ENCODE measurements at places on chromosomes 7 and 10.

GRCh38 chr7:37027557-37028341 is 303.5 kb upstream of the AOAH start:
- no peak for DNase-seq

DNA sequence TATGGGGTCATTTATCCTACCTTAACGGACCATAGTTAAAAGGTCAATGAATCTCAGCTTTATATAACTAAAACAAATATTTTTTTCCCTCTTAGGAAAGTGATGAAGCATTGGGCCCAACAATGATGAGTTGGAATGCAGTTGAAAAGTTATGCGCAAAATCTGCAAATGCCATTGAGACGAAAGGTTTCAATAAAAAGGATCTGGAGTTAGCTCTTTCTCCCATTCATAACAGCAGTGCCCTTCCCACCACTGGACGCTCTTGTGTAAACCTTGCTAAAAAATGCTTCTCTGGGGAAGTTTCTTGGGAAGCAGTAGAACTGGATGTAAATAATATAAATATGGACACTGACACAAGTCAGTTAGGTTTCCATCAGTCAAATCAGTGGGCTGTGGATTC is 14.7 kb downstream of the MASTL start:
- DNase-seq, result no peak

DNA sequence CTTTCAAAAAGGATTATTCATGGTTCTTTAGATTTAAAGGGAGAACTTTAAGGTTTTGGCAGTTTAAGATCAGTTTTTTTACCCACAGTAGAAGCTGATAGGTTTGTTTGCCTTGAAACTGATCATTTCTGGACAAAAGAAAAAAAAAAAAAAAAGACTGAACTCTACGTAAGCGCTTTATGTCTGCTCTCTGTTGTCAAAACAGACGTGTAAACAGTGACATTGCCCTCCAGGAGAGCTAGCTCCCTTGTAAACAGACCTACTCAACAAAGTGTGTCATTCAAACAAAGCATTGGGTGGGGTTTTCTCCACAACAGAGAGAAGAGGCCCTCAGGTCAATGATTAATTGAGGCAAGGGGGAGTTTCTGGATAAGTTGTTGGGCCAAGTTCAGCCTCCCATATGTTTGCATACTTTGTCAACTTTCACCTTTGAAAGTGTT is 568.1 kb upstream of the LRRN3 start:
- no peak for DNase-seq

- DNase-seq, result no peak
These were observed 248.6 kb downstream of the GPAM start for GRCh38 chr10:111934931-111935330.

- peak; percentile 80 for DNase-seq
These were observed at the start of gene TRAPPC14 for GRCh38 chr7:100158229-100159098. TSS of gene TRAPPC14 (minus strand) at chr7:100158723. CDS start at chr7:100158499, 224 bp downstream.

DNA sequence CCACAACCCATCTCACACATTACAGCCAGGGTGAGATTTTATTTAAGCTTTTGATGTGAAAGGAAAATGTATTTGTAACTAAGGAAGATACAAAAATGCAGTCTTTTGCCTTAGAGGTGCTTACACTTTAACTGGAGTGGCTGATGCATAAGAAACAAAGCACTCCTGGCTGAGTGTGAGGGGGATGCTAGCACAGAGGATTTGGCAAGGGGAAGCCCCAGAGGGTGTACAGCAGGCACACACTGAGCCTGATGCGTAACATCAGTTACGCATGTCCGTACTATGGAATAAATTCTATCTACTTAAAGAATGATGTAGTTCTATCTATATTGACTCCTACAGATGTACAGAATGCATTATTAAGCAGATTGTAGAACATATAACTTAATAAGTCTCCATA is 17.8 kb downstream of the GIMAP8 start:
- DNase-seq, result no peak

DNA sequence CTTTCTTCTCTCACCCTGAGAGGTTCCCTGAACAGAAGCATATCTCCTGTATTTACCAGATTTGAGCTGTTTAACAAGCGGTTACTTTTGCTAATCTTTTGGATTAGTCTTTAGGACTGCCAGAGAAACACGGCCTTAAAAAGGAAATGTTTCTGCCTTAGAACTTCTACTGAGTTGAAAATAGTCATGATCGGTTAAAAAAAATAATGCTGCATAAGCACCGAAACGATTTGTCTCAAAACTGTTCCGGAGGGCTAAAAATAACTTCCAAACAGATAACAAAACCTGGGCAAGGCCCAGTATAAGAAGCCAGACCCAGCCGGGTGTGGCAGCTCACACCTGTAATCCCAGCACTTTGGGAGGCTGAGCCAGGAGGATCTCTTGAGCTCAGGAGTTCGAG is 43.3 kb upstream of the CYTH3 start:
- DNase-seq, result no peak

GRCh38 chr10:74117738-74118137 is 32.9 kb downstream of the AP3M1 start:
- no peak for DNase-seq

- no peak for DNase-seq
These were observed 1004.0 kb upstream of the C7orf33 start for GRCh38 chr7:147586526-147586925.

DNA sequence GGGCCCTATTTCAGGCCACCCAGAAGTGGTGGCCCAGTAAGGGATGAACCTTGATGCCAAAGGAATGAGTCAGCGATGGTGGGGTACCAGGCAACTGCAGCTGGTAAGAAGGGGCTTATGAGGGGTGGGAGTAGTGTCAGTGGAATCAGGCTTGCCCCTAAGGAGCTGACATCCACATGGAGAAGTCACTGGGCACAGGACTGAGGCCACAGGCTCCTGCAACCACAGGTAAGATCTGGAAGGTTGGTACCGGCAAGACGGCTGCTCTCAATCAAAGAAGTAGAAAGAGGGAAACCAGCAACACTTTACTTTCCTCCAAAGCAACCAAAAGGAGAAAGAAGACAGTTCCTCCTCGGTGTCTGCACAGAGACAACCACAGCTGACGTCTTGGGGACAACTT is 2.5 kb downstream of the GCK start:
- DNase-seq, result no peak

DNA sequence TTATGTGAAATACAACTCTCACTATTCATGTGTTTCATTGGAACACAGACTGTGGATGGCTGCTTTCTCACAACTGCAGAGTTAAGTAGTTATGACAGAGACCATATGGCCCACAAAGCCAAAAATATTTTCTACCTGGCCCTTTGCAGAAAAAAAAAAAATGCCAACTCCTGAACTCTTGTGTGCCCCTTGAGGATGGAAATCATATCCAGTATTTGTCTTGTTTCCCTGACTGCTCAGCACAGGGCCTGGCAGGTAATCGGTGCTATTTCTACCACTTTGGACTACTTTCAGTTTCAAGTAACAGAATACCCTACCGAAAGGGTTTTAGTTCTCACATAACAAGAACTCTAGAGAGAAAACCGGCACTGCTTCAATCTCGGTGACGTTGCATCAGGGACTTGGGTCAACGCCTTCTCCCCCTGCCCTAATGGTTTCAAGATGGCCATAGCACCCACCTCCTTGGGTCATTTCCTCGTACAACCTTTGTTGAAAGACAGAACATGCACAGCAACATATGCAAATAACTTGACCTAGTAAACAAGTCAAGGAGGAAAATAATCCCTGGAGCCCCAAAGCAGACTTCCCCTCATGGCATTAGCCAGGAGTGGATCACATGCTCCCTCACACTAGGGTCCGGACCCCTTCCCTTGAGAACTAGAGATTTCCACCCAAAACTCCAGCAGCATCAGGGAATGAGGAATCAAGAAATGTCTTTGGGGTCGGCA is 11.8 kb upstream of the GPNMB start:
- DNase-seq, result no peak

GRCh38 chr7:27953361-27953760 is 213.4 kb downstream of the TAX1BP1 start:
- DNase-seq, result no peak

- no peak for DNase-seq
These were observed 34.5 kb downstream of the PRR15 start for GRCh38 chr7:29598137-29598536.

- DNase-seq, result no peak
These were observed 58.2 kb upstream of the LYZL2 start for GRCh38 chr10:30687698-30688213.

- DNase-seq, result no peak
These were observed 110.5 kb downstream of the DYNC2I1 start for GRCh38 chr7:158966780-158967390.

GRCh38 chr10:127908959-127909267 is 2.0 kb downstream of the PTPRE start:
- no peak for DNase-seq

GRCh38 chr10:71448146-71448545 is 51.4 kb downstream of the CDH23 start:
- no peak for DNase-seq

GRCh38 chr7:125412890-125413665 is 483.5 kb upstream of the POT1 start:
- DNase-seq, result no peak

GRCh38 chr10:130998642-130999041 is 312.9 kb downstream of the TCERG1L start:
- no peak for DNase-seq

DNA sequence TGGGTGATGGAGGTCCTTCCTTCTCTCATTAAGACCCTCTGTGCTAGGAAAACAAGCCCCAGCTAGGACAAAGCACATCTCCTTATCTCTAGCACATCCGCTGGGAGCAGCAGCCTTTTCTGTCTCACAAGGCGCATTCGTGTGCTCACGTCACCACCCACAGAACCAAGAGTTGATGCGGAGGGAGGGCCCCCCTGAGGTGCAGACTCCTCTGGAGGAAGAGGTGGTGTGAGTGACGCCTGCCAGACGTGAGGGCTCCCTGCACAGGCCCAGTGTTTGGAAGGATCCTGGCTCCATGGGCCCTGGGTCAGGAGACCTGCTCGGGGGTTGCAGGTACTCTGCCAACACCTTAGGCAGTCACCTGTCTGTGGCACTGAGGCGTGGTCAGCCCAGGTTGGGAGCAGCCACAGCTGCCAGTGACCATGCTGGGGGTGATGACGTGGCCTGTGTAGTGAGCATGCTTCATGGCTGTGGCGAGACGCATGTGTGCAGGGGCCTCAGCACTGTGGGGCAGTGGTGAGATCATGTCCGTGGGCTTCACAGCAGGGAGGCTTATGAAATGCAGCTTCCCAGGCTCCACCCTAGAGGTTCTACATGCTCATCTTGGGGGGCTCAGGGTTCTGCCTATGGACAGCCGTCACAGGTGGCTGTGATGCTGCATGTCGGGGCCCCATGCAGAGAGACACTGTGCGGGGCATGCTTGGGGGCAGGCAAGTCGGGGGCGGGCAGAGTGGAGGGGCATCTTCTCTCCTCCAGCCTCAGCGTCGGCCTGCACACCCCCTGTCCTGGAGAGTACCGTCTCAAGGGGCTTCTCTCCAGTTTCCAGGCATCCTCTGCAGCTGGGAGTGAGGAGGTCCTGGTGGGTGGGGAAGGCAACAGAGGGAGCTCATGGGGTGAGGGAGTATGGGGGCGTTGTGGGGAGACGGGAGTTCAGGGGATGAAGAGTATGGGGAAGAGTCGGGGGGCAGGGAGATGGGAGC is 56.2 kb upstream of the DPYSL4 start:
- no peak for DNase-seq

DNA sequence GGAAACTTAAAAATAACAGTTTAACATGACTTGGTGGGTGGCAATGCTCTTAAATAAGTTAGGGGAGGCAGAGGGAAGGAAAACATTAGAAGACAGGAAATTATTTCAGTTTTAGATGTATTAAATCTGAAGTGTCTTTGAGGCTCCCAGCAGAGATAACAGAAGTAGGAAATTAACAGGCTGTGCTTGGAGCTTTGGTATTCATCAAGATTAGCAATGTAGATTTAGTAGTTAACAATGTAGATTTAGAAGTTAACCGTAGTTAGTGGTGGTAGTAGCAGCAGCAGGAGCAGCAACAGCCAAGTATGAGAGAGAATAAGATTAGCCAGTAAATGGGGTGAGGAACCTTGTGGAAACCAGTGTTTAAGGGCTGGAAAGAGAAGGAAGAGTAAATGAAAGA is 48.7 kb upstream of the UBN2 start:
- no peak for DNase-seq

DNA sequence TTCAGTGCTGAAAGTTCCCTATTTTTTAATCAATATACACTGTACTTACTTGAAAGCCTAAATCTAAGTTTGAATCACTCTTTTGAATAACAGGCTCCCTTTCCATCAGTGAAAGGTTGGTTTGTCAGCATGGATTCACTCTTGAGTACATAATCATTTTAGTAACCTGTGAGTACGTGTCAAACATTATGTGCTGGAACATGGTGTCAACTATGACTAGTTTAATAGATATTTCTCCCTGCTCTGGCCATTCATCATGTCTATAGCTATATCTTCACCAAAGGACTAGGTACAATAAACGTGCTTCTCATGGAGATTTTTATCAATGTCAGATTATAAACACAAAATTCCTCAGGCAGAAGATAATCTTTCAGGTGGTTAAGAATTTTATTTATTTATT is 61.7 kb upstream of the MDFIC start:
- DNase-seq, result no peak

- no peak for DNase-seq
These were observed 1.4 kb downstream of the ZNF282 start for GRCh38 chr7:149196705-149197171.

DNA sequence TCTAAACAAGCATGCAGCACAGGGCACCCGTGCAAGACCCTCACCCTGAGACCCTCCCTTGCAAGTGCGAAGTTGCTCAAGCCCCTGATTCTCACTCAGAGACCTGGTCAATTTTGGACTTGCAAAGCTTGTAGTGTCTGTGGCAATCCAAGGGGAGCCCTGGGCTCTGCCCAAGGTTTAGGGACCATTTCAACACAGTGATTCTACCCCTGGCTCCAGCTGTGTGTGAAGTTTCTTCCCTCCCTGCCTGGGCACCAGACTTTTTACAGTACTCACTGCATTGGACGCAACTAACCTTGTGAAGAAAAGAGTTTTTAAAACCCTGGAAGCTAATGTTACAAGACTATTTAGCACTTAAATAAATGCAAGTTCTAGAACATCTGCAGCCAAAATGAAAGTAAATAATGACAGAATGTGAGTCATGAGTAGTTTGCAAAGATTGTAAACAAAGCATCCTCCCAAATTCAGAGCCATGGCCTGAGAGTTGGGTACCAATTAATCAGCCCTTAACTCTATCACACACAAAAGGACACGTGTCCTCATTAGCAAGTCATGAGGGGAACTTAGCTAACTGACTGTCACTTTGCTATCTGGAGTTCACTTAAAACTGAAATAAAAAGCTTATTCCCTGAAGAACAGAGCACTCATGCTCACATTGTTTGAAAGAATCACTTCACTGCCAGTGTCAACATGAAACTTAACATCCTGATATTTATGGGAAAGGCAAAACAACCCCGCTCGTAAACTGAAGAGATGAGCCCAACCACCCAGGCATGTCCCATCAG is 48.1 kb downstream of the RGS10 start:
- peak; percentile 20 for DNase-seq

- DNase-seq, result no peak
These were observed 21.9 kb downstream of the CACNB2 start for GRCh38 chr10:18162021-18162627.

GRCh38 chr7:140678816-140679130 is 6.0 kb downstream of the ADCK2 start:
- DNase-seq, result no peak

- DNase-seq, result no peak
These were observed 8.6 kb downstream of the MUC3A start for GRCh38 chr7:100957832-100958421.

Data from NCI-H187 treated with DMSO at 0.1 percent for 48 hours (cell line).